ENCODE measurements at places on chromosomes 6 and 20. TPM values are rescaled to one million over a fixed set of nuclear protein-coding genes. Genes with fewer than 3 reads are reported as not detected.

GRCh38 chr6:152879681-152880080, 103.2 kb downstream of the FBXO5 start:
- no peaks in the 10 kb centered on the region for H3K27me3 ChIP-seq
- no peak overlapping the region for H3K4me3 ChIP-seq
- no peak for DNase-seq
- H3K36me3 ChIP-seq, result no peaks in the 10 kb centered on the region
- H3K27ac ChIP-seq, result no peak overlapping the region

DNA sequence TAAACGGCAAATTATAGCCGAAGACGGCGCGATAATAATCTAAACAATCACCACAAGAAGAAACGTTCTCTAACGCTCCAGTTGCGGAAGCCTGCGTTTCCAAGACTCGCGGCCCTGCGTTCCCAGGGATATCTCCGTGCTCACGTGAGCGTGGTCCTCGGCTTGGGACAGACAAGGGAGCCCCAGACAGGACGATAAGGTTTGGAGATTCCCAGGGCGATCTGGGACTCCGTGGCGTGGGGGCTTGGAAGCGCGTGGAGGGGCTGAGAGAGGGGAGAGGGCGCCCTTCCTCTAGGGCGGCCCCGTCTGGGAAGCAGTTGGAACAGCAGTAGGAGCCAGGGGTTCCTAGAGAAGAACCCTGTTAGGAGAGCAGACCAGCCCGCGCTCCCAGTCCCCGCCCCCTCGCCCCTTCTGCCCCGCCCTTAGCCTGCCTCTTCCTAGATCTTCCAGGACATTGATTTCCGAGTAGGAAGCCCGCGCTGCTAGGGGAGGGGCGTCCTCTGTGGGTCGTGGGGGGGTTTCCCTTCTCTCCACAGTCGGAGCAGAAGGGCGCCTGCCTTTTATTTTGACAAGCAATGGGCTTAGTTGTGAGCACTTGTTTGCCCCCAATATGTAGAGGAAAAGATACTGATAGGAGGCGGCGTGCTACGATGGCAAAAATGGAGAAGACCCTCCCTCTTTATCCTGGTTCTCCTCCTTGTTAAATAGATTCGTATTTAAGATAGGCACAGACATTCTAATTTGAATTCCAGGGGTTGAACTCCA, 10.6 kb downstream of the NRN1 start:
- no peaks in the 10 kb centered on the region for H3K36me3 ChIP-seq
- peak; percentile 92 for DNase-seq
- H3K4me1 ChIP-seq, result peaks cover 22% of the 10 kb centered on the region
- no peaks in the 10 kb centered on the region for H3K27me3 ChIP-seq

GRCh38 chr6:39706819-39707335, 18.3 kb downstream of the KIF6 start:
- H3K4me1 ChIP-seq, result peaks cover 12% of the 10 kb centered on the region
- no peak for DNase-seq
- no peak overlapping the region for H3K4me3 ChIP-seq
- H3K36me3 ChIP-seq, result no peaks in the 10 kb centered on the region

DNA sequence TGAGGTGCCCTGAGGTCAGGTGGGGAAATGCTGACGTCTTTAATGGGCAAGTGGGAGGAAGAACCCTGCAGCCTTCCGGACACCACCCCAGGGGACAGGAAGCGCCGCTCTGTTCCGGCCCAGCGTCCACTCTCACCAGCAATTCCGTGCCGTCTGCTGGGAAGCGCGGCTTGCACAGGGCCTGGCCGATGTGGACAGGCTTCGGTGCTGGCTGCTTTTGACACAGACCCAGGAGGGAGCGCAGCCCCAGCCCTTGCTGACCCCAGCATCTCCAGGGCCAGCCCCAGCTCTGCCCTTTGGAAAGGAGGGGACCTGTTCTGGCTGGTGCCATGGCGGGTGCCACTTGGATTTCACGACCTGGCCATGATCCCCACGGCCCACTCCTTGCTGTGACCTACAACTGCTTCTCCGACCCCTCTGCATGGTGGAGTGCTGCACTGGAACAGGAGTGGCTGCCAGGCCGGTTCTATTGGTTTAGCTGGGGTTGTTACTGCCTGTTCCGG, 123.2 kb downstream of the DLL1 start:
- no peaks in the 10 kb centered on the region for H3K36me3 ChIP-seq
- no peaks in the 10 kb centered on the region for H3K4me1 ChIP-seq
- H3K4me3 ChIP-seq, result no peak overlapping the region
- no peak overlapping the region for H3K27ac ChIP-seq
- DNase-seq, result no peak

Gene TBC1D32
- total RNA-seq, result 14.2 TPM
